ENCODE measurements at places on chromosomes 3 and 15.

- ATAC-seq = no peak
These were observed 3.3 kb downstream of the SRGAP3 start for GRCh38 chr3:9246189-9246588.

DNA sequence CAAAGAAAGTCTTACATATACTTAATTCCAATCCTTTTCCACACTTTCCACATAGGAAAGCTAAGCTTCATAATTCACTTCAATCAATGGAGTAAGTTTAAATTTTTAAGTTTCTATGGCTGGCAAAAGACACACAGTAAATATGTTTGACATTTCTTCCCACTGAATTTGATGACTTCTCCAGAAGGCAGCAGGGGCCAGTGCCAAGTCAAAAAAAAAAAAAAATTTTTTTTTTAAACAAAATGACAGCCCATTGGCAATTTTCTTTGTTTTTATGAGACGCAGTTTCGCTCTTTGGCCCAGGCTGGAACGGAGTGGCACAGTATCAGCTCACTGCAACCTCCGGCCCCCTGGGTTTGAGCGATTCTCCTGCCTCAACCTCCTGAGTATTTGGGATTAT lies 28.7 kb downstream of the ATP13A3 start:
- no peak for ATAC-seq

GRCh38 chr15:100601163-100601562 lies 821 bp downstream of the LINS1 start:
- ATAC-seq = no peak

DNA sequence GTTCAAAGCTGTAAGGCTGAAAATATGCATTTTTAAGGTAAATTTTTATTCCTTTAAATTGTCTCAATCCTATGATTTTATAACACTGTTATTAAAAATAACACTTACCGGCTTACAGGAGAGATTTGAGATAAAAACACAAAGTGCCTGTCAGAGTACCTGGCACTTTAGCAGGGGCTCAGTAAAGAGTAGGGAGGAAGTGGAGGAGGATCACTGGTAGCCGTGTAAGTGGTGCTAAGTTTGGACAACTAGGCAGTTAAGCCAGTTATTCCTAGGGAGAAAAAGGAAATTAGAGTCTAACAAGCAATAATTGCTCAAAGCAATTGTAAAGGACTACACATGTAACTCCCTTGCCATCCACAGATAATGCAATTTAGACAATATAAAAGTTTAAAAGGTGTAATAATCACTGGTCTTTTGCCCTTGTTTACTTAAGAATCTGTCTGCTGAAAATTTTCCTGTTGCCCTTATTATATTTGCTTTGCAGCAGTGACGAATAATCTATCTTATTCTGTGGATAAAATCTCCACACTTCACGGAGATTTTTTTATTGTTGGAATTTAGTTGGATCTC lies 204.8 kb downstream of the CDIN1 start:
- ATAC-seq = no peak

GRCh38 chr3:167859610-167860009 lies 124.1 kb downstream of the SERPINI1 start:
- no peak for ATAC-seq

GRCh38 chr15:39392469-39393047 lies 188.3 kb upstream of the THBS1 start:
- ATAC-seq = no peak

DNA sequence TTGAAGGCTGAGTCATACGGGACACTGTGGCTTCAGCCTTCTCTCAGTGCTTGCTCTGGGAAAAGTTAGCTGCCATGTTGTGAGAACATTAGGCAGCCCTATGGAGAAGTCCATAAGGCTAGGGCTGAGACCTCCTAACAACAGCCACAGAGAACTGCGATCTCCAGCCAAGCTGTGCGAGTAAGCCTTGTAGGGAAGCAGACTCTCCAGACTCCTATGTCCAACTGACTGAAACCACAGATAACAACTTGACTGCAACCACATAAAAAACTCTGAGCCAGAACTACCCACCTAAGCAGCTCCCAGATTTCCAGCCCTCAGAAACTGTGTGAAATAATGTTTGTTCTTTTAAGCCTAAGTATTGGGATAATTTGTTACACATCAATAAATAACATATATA lies 40.7 kb downstream of the DENND6A start:
- no peak for ATAC-seq

DNA sequence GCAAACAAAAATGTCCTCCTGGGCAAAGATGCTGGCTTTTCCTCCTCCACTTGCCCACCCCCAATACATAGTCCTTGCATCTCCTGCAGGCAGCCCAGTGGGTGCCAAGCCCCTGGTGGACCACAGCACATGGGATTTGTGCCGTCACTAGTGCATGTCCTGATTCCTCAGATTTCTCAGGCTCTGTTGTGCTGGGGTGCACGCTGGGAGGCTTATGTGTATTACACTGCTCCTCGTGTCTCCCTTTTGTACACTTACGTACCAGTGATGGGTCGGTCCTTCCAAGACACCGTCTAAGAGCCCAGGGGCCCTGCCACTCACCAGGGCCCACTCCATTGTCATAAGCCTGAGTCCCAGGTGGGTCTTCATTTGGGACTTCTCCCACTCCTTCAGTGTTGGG lies 70.1 kb downstream of the PLXNA1 start:
- no peak for ATAC-seq

GRCh38 chr15:37873336-37873735 lies 61.1 kb upstream of the TMCO5A start:
- no peak for ATAC-seq

GRCh38 chr3:24596626-24597025 lies 102.0 kb upstream of the THRB start:
- ATAC-seq = no peak

DNA sequence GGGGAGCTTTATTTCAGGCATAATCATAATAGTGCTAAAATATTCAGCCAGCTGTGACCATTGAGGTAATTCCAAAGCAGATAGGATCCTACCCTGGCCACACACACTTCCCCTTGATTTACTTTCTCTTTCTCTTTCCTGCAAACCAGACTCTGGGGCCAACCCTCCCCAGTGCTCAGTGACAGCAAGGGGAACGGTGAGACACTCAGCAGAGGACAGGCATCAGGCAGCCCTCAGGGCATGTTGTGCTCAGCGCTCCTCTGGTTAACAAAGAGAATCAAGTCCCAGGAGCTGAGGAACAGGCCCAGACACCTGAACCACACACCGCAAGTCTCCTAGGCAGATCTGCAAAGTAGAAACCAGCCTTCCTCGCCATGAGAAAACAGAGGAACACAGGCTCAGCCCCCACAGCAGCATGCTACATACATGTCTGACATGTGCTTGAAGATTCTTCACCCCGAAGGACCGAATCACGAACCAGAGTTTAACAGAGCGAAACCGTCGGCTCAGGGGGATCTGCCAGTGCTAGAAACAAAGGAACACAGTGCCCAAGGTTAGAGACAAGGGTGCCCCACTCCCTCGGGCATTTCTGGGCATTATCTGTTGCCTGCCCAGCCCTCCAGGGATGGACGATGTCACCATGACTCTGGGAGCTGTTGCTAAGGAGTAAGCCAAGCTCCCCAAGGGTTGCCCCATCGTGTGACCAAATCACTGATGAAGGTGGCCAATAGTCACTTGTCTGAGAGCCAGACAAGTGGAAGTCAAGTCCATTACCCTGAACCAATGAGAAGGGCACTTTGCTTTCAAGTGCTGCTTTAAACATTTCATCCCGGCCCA lies 17.5 kb downstream of the HDC start:
- no peak for ATAC-seq

- no peak for ATAC-seq
These were observed 106.0 kb downstream of the PGPEP1L start for GRCh38 chr15:98901434-98902072.

DNA sequence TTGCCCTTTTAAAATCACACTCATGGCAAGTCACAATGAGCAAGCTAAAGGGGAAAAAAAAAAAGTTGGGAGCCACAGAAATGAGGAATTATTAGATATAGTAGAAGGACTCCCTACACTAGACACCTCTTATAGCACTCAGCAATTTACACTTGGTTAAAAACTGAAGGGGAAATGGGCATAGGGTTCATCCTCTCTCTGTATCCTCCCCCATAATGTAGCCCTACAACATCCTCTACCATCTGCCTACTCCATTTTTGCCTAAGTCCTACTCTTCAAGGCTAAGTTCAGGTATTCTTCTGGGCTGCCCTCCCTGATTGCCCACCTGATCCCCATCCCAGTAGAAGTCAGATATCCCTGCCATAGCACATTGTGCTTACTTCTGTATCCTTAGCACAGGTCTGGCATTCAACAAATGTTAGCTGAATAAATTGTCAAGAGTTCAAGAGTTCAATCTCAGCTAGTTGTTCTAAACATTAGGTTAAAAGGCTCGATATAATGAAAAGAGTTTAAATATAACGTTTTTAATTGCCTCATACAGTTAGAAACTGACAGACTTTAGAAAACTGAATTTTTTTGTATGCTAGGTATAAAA lies 14.5 kb downstream of the SETD2 start:
- ATAC-seq = no peak

DNA sequence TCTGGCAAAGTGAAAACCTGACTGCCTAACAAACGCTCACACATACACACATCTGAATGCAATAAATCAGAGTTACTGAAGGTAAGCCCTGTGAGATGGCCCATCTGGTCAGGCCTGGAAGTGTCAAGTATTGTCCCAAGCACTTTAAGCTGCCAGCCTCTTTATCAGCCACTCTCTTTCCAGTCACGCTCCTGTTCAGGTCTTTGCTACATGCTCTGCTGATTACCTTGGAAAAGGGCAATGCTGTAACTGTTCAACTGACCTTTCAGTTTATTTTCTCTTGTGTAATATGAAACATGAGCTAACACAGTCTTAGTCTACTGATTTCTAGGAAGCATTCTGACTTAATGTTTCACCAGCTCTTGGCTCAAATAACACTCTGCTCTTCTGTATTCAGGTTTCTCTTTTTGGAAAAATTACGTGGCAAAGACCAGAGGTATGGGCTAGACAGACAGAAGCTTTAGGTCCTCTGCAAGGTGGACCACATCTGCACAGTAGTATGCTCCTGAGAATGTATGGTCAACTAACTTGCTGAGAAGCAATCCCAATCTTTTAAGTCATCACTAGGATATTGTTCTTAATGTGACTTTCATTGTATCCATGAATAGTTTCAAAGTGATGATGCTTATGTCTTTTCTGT lies 44.5 kb downstream of the GBE1 start:
- ATAC-seq = peak; percentile 55

DNA sequence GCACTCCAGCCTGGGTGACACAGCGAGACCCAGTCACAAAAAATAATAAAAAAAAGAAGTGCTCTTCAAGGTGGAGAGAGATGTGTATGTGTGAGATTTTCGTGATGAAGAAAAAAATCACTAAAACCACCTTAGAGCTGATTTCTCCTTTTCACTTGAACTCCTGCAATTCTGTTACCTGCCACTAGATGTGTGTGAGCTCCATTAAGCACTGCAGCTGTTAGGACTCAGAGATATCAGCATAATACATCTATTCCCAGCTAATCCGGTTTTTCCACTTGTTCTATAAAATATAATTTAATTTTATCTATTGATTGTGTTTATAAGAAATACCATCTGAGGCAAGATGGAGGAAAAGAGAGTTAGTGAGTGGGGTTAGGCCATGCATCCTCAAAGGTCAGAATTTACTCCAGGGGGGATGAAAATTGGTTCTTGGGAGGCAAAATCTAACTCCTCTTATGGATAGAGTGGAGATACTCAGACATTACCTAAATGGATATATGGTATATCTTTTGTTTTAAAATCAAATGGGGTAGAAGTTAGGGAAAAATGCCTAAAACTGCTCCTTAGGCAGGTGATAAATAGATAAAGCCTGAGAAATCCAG lies 152.7 kb downstream of the IL20RB start:
- ATAC-seq = no peak

DNA sequence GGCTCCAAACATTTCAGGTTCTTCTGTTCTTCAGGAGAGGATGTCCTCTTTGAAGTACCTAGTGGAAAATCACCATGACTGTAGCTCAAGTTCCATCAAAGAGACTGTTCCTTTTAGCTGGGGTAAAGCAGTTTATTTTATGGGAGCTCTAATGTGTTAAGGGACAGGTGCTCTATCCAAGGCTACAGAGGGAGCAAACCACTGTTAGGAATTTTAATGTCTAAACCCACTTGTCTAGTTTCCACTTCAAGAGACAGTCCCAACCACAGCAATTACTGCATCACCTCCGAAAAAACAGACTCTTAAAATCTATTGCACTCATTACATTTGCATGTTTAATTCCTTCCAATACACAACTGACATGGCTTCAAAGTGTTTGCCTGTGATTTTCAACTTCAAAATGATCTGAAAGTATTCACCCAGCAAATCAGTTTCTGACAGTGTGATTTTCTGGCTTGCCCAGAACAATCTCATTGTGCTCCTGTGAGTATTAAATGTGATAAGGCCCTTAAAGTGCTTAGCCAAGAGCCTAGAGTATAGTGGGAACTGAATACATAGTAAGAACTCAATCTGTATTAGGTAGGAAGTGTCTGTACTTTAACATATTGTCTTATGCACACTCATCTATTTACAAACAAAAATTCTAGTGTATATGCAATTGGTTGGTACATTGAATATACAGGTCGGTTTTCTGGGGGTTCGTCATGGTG lies 266.5 kb upstream of the CCDC54 start:
- ATAC-seq = no peak

- ATAC-seq = no peak
These were observed 127.0 kb downstream of the CHSY1 start for GRCh38 chr15:101124731-101125451.

GRCh38 chr3:43885908-43886618 lies 195.3 kb downstream of the ABHD5 start:
- no peak for ATAC-seq

DNA sequence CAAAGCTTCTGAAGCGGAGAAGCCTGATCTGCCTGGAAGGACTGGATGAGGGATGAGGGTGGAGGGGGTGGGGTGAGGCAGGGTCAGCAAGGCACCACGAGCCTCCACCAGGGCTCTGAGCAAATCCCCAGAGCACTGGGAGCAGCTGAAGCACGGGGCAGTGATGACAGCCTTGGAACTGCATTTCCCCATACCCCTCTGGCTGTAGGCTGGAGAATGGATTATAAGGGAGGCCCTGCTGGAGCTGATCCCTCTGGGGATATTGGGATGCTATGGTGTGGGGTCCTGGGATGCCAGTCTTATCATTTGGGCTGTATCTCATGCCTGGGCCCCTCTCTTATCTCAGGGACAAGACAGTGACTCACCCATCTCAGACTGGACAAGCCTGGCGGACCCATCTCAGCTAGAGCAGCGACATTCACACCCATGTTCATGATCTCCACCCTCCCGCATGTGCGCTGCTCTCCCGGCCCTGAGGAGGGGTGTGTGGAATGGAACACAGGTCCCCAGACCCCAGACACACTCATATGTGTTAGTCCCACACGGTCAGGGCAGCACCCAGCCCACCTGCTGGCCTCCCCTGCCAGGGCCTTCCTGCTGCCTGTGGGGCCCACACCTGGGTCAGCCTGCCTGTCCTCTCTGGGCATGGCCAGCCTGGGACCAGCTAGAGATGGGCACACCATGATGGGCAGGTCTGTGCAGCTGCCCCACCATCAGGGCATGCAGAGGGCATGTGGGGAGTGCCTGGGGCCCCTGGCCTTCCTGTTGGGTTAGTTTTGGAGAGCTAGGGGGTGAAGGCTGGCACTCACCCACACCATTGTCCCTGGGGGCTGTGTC lies 97.1 kb downstream of the FBLN2 start:
- no peak for ATAC-seq
